ENCODE measurements at places on chromosomes 6 and 20. TPM values are rescaled to one million over a fixed set of nuclear protein-coding genes. Genes with fewer than 3 reads are reported as not detected.

CYP24A1 gene
- 0.13 TPM for total RNA-seq

DOK5 gene
- total RNA-seq: not detected

IGF2R gene
- total RNA-seq: 63.4 TPM

GRCh38 chr20:35307666-35308653 is 15.7 kb upstream of the FAM83C start:
- H3K4me1 ChIP-seq: peaks cover 12% of the 10 kb centered on the region
- peaks cover 9% of the 10 kb centered on the region for H3K36me3 ChIP-seq
- H3K27me3 ChIP-seq: no peaks in the 10 kb centered on the region
- no peak overlapping the region for H3K4me3 ChIP-seq
- H3K27ac ChIP-seq: no peak overlapping the region

DNA sequence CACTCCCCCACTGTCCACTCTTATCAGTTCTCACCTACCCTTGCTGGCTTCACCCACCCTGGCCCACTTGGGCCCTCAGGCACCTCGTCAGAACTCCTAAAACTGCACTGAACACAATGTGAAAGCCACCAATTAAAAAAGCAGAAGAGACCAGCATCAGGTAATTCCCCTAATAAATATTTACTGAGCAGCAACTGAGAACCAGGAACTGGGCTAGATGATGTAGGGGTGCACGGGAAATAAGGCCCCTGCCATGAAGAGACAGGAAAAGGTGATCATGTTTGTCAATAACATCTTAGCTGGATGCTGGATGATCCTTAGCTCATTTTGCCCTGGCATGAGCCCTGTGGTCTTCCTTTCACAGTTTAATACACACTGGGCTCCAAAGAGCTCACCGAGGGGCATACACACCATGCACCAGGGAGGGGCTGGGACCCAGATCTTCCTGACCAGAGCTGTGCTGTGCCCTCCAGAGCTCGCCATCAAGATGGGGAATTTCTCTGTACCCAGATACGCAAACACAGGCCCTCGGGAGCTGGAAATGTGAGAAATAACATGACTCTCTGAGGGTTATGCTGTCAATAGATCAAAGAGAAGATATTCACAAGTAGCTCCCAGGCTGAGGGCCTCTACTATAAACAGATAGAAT is 113.6 kb upstream of the SLC22A16 start:
- H3K4me3 ChIP-seq: no peak overlapping the region
- no peaks in the 10 kb centered on the region for H3K36me3 ChIP-seq
- DNase-seq: no peak
- H3K27ac ChIP-seq: no peak overlapping the region

GRCh38 chr6:36615018-36615761 is 21.0 kb downstream of the SRSF3 start:
- peak; percentile 46 for DNase-seq
- peaks cover 34% of the 10 kb centered on the region for H3K36me3 ChIP-seq
- H3K4me1 ChIP-seq: peaks cover 3% of the 10 kb centered on the region
- no peak overlapping the region for H3K4me3 ChIP-seq
- no peaks in the 10 kb centered on the region for H3K27me3 ChIP-seq

VWA7 gene
- 8.0 TPM for total RNA-seq

MAP3K5 gene
- total RNA-seq: 29.2 TPM

- no peak for DNase-seq
- no peak overlapping the region for H3K27ac ChIP-seq
- H3K4me1 ChIP-seq: no peaks in the 10 kb centered on the region
- peaks cover 54% of the 10 kb centered on the region for H3K27me3 ChIP-seq
- H3K36me3 ChIP-seq: no peaks in the 10 kb centered on the region
These were observed 35.0 kb downstream of the BPIFB1 start for GRCh38 chr20:33318096-33318429.

DNA sequence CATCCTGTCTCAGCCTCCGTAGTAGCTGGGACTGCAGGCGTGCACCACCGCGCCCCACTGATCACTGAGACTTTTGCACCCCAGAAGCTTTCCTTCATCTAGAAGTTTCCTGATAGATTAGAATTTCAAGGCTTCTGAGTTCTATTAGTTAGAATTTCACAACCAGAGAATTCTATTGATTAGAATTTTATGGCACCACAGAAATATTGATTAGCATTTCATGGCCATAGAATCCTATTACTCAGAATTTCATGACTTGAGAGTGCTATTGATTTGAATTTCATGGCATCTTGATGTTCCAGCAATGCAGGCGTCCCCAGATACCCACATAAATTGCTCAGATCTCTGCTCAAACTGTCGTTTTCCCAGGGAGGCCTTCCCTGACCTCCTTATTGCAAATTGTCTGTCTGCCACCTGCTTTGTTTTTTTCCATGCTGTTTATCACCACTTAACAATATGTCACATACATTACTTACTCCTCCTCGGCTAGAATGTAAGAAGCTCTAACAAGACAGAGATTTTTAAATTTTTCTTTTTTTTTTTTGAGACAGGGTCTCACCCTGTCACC is 16.9 kb upstream of the CBFA2T2 start:
- H3K27ac ChIP-seq: no peak overlapping the region
- DNase-seq: no peak
- H3K4me3 ChIP-seq: no peak overlapping the region
- no peaks in the 10 kb centered on the region for H3K4me1 ChIP-seq
- no peaks in the 10 kb centered on the region for H3K27me3 ChIP-seq

SLC32A1 gene
- not detected for total RNA-seq

DNA sequence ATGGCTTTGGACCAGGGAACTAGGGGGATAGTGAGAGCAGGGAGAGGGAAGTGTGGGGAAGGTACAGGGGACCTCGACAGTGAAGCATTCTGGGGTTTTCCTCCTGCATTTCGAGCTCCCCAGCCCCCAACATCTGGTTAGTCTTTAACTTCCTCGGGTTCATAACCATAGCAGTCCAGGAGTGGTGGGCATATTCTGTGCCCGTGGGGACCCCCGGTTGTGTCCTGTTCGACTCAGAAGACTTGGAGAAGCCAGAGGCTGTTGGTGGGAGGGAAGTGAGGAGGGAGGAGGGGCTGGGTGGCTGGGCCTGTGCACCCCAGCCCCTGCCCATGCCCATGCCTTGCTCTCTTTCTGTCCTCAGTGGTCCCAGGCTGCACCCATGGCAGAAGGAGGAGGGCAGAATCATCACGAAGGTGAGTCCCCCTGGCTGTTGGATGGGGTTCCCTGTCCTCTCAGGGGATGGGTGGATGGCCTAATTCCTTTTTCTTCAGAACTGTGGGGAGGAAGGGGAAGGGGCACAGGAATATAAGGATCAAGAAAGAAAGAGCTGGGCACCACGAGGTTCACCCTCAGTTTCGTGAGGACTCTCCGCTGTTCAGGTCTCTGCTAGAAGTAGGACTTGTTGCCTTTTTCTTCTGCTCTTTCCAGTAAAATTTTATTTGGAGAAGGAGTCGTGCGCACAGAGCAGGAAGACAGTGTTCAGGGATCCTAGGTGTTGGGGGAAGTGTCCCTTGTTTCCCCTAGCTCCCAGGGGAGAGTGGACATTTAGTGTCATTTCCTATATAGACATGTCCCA is 4.2 kb downstream of the VEGFA start:
- no peak overlapping the region for H3K4me3 ChIP-seq
- no peak for DNase-seq
- peaks cover 34% of the 10 kb centered on the region for H3K4me1 ChIP-seq

MYLK2 gene
- total RNA-seq: not detected

ANKEF1 gene
- total RNA-seq: 1.9 TPM

TREML1 gene
- not detected for total RNA-seq

FILIP1 gene
- total RNA-seq: 0.09 TPM

DNA sequence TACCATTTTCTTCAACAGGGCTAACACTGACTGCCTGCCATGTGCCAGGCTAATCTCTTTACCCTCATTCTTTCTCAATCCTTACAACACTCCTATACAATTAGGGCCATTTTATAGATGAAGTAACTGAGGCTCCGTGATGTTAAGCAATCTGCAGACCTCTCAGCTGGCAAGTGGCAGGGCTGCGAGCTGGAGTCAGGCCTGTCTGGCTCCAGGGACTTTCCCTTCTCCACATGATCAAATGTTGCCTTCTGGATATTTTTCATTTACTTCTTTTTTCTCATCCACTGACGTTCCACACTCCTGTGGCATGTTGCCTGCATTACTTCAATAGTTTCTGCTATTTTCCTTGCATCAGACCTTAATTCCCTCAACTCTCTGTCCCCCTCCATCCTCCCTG is 55.2 kb upstream of the TAGAP start:
- no peaks in the 10 kb centered on the region for H3K27me3 ChIP-seq
- no peak for DNase-seq
- H3K27ac ChIP-seq: peak overlapping the region; percentile 94
- H3K4me3 ChIP-seq: no peak overlapping the region
- no peaks in the 10 kb centered on the region for H3K36me3 ChIP-seq

- no peaks in the 10 kb centered on the region for H3K27me3 ChIP-seq
- peak overlapping the region; percentile 88 for H3K27ac ChIP-seq
- peaks cover 64% of the 10 kb centered on the region for H3K4me1 ChIP-seq
- peak; percentile 28 for DNase-seq
These were observed 109.3 kb downstream of the IPCEF1 start for GRCh38 chr6:154247119-154247861.

DNA sequence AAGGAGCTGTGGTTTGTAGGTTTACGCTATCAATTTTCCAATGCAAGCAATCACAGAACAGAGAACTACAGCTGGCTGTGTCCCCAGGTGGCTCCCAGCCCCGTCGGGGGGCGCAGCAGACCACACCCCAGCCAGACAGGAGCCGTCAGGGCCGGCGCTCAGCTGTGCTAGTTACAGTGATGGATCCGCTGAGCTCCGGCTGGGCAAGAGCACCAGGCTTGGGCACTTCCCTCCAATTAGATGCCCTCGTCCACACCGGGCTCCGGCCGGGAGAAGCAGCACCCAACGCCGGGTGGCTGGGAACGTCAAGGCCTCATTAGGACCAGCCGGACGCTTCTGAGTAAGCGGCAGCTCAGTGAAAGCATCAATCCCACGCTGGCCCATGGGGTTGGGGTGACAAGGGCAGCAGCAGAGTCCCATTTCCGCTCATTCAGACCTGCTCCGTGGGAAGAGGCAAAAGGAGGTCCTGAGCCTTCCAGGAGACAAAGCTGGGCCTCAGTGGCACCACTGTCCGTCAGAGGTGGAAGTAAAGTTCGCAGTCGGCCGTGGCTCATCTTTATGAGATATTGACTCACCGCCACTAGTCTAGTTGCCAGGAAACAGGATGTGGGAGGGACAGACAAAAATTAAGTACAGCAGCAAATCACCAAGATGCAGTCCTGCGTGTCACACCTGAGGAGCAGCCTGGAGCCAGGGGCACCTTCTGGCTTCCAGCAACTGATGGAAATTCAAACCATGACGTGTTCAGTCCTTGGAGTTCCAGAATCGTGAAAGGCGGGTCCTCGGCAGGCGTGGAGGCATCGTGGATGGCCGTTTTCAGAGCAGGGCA is 164.1 kb downstream of the TAF4 start:
- H3K27me3 ChIP-seq: peaks cover 34% of the 10 kb centered on the region
- H3K4me1 ChIP-seq: no peaks in the 10 kb centered on the region
- no peak overlapping the region for H3K4me3 ChIP-seq
- no peaks in the 10 kb centered on the region for H3K36me3 ChIP-seq
- no peak overlapping the region for H3K27ac ChIP-seq
- DNase-seq: no peak
